Fibroblast of skin of right quadriceps (primary cell): ENCODE measurements at places on chromosomes 7 and 10.
A peak's percentile ranks its signal among the peaks of the same experiment; 100 is the strongest.

GRCh38 chr7:750111-750905 lies 23.2 kb upstream of the PRKAR1B start:
- DNase-seq = no peak

- DNase-seq = no peak
These were observed 207.6 kb upstream of the KLF6 start for GRCh38 chr10:3992382-3993178.

- peak; percentile 30 for DNase-seq
These were observed 689.6 kb downstream of the NRG3 start for GRCh38 chr10:82564353-82565196.

DNA sequence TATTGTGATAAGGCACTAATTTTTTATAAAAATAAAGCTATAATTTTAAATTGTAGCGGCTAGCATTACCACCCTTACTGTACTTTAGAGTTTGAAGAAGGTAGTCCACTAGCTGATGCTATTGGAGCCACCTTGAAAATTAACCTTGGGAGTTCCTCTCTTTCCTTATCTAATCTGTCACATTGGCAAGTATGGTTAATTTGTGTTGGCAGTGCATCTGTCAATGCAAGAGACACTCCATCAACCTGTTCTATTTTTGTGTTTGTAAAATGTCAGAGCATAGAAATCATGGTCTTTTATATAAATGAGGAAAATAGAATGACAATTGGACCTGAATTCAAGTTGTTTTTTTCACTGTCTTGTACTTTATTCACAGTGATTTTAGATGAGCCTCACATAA lies 20.5 kb downstream of the GLCCI1 start:
- no peak for DNase-seq

GRCh38 chr7:99551334-99551733 lies 580 bp downstream of the FAM200A start:
- no peak for DNase-seq

- DNase-seq = no peak
These were observed 55.7 kb downstream of the DDC start for GRCh38 chr7:50509459-50509858.

GRCh38 chr7:101303102-101303701 lies 18.4 kb downstream of the IFT22 start:
- DNase-seq = no peak

- DNase-seq = no peak
These were observed 41.1 kb upstream of the TMEM213 start for GRCh38 chr7:138756591-138757242.

GRCh38 chr7:154332811-154333580 lies 280.8 kb downstream of the DPP6 start:
- no peak for DNase-seq

- DNase-seq = no peak
These were observed 82.8 kb upstream of the PPP2R2D start for GRCh38 chr10:131817866-131818509.

DNA sequence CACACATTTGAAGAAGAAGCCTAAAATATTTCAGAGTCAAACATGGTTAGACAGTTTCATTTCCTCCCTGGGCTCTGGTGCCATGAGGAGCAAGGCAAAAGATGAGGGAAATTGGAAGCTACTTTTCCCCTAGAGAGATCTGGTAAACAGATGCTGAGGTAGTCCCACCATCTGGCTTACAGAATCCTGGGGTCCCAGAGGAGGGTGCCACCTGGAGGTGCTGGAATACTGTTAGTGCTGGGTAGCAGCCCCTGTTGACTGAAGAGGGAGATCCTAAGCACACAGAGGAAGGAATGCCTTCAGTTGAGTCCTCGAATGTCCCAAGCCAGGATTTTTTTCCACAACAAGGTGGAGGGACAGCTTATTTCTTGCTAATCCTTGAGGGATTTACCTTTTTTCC lies 160.1 kb downstream of the FZD1 start:
- DNase-seq = no peak

GRCh38 chr10:94546049-94546900 lies 687 bp downstream of the HELLS start:
- peak; percentile 13 for DNase-seq

GRCh38 chr10:97016728-97017473 lies 168.9 kb downstream of the SLIT1 start:
- no peak for DNase-seq

GRCh38 chr7:744854-745430 lies 17.9 kb upstream of the PRKAR1B start:
- no peak for DNase-seq

- DNase-seq = no peak
These were observed 77.8 kb upstream of the NRP1 start for GRCh38 chr10:33412241-33412640.

DNA sequence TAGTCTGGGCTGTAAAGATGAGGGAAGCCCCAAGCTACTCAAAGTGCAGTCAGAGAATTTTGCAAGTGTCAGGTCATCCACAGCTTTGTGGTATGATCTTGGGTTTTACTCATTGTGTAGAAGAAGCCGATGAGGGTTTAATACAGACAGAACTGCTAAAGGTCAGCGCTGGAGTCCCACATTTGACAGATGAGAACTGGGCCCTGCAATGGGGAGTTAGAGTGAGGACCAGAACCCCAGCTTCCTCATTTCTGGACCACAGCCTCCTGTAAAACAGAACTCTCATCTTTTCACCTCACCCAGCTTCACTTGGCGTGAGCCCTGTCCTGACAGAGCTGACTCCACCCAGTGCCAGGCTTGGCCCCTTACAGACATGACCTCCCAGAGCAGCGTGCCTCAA lies 20.1 kb downstream of the LRRC20 start:
- DNase-seq = no peak

- peak; percentile 0 for DNase-seq
These were observed 324.9 kb downstream of the LRRTM3 start for GRCh38 chr10:67250686-67251085.

DNA sequence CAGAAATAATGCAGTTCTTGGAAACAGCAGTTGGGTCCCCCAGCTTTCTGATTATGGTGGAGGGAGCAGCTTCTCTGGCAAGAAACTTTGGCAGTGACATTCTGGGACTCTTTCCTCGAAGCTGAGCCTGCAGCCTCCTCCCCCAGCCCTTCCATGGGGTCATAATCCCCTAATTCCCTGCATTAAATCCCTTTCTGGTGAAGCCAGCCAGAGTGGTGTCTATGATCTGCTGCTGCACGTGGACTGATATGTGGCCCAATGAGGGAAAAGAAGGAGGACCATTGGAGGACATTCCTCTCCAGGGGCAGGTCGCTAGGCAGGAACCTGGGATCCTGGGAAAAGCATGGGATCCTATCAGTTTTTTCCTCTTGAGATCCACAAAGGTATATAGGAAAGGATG lies 470.5 kb downstream of the RPS24 start:
- DNase-seq = no peak

- DNase-seq = no peak
These were observed at the start of gene GBX1 for GRCh38 chr7:151167197-151167961. Gene GBX1, minus strand, starts transcription at chr7:151167694. Its CDS starts 146 bp downstream, at chr7:151167548.

DNA sequence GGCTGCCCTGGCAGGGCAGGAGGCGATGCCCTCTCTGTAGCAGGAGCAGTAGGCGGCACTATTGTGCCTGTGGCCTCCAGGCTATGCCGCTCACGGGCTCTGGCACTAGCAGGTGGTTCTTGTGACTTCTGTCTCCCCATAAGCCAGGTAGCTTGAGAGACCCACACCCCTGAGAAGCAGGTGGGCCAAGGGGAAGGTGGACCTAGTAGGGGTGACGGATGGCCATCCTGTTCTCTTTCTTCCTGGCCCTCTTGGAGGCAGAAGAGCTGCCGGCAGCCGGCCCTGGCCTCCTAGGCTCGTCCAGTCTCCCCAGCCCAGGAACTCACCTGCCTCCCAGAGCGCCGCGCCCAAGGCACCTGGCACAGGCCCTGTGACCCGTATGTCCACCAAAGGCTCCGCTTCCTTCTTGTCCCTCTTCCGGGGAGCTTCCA lies 15.4 kb downstream of the MMRN2 start:
- DNase-seq = no peak

DNA sequence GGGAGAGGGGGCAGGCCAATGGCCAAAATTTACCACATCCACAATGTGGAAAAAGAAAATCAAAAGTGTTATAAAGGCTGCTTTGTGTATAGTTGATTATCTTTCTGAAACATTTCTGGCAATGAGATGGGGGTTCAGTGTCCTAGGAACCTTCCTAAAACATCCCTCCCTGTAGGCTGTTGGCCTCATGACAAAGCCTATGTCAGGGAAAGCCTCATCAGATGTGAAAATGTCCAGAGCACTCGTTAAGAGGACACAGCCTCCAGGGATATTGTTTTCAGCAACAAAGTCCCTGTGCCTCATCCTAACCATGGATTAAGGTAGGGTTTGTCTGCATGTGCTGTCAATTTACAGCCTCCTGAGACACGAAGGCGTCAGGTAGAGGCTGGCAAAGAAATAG lies 17.0 kb downstream of the SUN3 start:
- no peak for DNase-seq

DNA sequence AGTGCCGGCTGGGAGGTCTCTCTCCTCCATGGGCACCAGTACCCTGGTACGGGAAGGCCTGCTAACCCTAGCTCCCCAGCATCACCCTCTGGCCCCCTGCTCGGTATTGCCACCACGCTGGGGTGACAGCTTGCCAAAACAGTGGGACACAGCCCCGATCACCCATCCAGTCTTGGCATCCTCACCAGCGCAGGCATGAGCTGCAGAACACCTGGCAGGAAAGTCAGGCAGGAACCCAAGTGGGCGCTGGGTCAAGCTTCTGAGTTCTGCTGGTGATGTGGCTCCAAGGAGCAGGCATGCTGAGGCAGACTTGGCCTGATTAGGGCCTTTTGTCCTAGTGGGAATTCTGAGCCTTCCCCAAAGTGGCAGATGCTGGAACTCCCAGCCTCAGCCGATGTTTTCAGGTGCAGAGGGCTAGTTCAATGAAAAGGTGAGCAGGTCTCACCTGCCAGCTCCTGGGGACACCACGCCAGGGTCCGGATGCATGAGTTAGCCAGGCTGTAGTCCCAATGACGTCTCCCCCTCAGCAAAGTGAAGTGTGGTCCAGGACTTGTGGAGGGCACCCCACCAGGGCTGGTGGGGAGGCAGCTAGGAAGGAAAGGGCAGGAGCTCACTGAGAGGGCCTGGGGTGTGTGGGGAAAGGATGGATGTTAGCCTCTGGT lies 8.5 kb upstream of the ZNF22 start:
- no peak for DNase-seq

GRCh38 chr7:20075440-20075839 lies 141.7 kb downstream of the MACC1 start:
- DNase-seq = no peak

GRCh38 chr10:13049774-13050420 lies 48.4 kb upstream of the CCDC3 start:
- no peak for DNase-seq
